Activated naive CD8-positive, alpha-beta T cell treated with anti-CD3 and anti-CD28 coated beads, Interleukin-2, amount 10 ng/mL, durations not matched to agents 7 days and 5 days (primary cell): ENCODE measurements at places on chromosomes 11 and 22.

- no peak for DNase-seq
Observed at GRCh38 chr11:14310679-14311078, 48.3 kb downstream of the RRAS2 start.

DNA sequence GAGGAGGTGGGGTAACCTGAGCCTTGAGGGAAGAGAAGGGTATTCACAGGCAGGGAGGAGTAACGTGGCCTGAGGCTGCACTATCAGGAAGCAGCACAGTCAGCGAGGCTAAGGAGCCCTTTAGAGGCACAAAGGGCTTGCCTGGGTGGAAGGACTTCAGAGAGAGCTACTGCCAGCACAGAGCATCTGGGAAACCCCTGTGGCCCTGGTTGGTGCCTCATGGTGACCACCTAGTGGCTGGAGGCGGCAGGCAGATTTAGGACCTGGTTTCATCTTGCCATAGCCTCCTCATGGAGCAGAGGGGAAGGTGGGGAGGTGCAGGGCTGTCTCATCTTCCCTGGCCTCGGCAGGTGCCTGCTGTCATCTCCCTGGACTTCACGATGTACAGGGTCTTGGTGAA is 64.5 kb downstream of the MPPED1 start:
- DNase-seq = no peak

- DNase-seq = no peak
Observed at GRCh38 chr11:120229451-120230424, 10.2 kb upstream of the POU2F3 start.

DNA sequence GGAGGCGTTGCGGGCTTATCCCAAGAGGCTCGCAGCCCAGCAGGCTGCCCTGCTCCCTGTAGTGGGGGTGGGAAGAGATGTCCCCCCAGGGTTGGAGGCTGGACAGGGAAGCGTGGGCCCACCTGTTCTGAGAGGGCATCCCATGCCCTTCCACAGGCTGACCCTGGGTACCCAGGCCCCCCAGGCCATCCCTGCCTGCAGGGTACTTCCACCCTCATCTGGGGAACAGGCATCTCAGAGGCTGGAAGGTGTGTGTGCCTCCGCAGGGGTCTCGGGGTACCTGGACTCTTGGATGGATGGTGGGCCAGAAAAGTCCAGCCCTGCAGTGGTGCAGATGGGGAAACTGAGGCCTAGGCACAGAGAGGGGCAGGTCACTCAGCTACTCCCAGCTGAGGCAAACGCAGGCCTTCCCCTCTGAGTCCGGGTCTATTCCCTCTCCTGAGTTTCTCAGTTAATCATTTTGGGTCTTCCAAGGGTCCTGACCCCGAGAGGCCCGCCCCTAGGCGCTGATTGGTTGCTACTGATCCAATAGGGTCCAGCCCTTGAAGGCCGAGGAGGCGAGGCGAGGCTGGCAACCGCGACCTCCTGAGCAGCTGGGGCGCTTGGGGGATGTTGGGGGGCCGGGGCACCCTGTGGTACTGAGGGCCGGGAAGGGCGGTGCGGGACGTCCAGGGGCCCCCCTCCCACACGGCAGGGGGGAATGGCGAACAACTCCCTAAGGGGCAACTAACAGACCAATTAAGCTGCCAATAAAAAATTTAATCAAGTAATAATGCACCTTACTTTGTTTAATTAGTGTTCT is 23.8 kb downstream of the FLRT1 start:
- no peak for DNase-seq

GRCh38 chr11:61815790-61816735 is 740 bp downstream of the FADS1 start:
- peak; percentile 74 for DNase-seq

- DNase-seq = no peak
Observed at GRCh38 chr11:94821439-94821838, 53.3 kb downstream of the AMOTL1 start.

- no peak for DNase-seq
Observed at GRCh38 chr22:37803195-37803638, 4.5 kb upstream of the GCAT start.

GRCh38 chr11:45857961-45858474 is 10.7 kb downstream of the CRY2 start:
- DNase-seq = no peak

- no peak for DNase-seq
Observed at GRCh38 chr11:119803139-119803538, 74.1 kb upstream of the NECTIN1 start.

DNA sequence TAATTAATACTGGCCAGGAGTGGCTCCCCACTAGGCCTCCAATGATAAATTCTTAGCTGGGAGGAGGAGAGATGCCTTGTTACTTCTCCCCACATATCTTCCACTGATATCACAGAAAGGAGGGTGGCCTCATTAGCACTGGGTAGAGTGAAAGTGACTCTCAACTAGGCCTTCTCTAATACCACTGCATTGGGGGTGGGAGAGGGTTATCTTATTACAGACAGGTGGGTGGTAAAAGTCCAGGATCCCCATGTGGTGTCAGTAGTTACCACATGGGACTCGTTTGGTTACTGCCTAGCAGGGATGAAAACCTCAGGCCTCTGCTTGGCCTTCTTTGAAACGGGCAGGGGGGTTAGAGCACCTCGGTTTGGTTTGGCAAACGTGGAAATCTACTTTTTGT is 167.3 kb downstream of the UVRAG start:
- DNase-seq = no peak

GRCh38 chr11:32072872-32073643 is 17.8 kb upstream of the RCN1 start:
- no peak for DNase-seq

GRCh38 chr11:77188633-77189491 is 60.8 kb downstream of the MYO7A start:
- no peak for DNase-seq

DNA sequence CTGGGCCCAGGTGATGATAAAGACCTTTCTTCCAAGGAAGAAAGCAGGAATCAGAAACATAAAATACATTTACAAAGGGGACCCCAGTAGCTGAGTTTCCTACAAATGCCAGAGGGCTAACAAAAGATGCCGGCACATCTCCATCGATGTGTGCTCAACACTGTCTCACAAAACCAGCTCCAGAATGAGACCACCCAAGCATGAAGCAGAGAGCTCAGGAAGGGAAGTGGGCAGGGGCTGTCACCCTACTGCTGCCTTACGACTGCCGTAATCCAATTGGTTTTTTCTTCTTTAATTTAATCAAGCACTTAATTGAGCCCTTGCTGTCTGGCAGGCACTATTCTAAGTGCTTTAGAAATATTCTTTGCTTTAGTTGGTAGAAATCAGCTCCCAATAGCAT is 26.1 kb downstream of the SMCO4 start:
- DNase-seq = no peak

- no peak for DNase-seq
Observed at GRCh38 chr11:60711276-60711675, 11.9 kb downstream of the MS4A8 start.

- DNase-seq = no peak
Observed at GRCh38 chr11:15557457-15558230, 442.9 kb downstream of the INSC start.

- DNase-seq = no peak
Observed at GRCh38 chr11:44607319-44607962, 42.0 kb downstream of the CD82 start.

DNA sequence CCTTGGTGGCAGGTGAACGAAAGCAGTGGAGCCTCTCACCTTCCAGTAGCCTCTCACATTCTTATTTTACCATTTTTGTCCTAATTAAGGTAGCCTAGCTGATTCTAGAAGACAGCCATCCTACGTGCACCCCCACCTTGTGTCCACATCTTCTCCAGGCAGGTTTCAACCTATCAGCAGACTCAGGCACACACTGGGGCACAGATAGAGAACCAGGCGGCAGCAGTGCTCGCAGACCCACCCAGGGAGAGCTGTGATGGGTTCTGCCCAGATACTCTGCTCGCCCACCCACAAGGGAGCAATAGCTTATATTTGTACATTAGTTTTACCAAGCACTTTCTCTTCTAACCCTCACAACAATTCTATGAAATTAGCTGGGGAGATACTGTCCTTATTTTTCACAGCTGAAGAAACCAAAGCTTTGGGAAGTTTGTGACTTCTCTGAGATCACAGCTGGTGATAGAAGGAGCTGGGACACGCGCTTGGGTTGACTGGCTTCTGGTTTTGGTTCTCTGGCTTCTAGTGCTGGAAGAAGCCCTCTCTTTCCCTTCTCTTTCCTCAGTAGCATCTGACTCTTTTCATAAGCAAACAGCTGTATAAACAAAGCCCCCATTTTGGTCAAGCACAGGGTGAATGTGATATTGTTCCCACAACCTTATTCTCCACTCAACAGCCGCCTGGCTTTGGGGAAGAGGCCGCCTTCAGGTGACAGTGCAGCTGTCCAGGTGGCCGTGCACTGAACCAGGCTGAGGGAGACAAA is 36.9 kb downstream of the PPP2R1B start:
- no peak for DNase-seq

DNA sequence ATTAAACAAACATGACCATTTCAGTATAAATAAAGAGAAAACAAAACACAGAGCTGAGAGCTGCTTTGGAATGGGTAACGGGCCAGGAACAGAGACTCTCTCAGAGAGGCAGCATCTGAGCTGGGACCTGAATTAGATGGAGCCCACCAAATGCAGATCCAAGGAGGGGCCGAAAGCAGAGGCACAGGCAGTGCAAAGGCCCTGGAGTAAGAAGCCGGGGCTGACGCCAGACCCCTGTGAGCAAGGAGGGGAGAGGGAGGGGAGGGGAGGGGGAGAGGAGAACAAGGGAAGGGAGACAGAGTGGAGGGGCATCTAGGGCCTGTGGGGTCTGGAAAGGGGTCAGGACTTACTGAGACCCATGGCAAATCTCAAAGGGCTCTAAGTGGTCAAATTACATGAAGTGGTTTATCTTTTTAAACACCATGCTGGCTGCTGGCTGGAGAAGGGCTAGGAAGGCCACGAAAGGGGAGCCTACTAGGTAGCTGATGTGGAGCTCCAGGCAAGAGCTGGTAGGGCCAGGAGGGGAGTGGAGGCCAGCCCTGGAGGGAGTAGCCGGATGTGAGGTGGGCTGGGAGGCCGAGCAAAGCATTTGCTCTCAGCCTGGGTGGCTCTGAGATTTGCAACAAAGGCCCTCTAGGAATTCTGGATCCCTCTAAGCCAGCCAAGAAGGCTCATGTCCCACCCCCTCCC is 3.2 kb downstream of the OSBPL5 start:
- DNase-seq = peak; percentile 25

DNA sequence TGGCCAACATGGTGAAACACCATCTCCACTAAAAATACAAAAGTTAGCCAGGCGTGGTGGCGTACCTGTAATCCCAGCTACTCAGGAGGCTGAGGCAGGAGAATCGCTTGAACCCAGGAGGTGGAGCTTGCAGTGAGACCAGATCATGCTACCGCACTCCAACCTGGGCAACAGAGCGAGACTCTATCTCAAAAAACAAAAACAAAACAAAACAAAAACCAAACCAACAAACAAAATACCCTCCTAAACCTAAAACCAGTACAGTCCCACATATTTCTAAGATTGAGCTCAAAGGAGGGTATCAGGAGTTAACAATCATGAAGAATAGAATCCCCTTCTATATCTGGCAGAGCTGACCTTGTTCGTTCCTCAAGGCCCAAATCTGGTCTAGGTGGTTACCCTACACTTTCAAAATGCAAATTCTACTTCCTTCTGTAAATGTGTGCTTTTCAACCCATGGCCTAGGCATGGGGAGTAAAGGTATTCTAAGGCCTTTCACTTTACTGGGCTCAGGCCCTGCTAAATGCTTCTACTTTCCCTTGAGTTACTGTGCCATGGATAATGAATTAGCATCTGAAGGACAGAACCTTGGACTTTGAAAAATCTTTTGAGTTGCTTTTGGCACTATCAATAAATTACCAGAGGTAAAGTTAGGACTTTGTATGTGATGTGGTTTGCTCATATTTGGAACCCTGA is 10.4 kb upstream of the PPP2R1B start:
- DNase-seq = no peak

DNA sequence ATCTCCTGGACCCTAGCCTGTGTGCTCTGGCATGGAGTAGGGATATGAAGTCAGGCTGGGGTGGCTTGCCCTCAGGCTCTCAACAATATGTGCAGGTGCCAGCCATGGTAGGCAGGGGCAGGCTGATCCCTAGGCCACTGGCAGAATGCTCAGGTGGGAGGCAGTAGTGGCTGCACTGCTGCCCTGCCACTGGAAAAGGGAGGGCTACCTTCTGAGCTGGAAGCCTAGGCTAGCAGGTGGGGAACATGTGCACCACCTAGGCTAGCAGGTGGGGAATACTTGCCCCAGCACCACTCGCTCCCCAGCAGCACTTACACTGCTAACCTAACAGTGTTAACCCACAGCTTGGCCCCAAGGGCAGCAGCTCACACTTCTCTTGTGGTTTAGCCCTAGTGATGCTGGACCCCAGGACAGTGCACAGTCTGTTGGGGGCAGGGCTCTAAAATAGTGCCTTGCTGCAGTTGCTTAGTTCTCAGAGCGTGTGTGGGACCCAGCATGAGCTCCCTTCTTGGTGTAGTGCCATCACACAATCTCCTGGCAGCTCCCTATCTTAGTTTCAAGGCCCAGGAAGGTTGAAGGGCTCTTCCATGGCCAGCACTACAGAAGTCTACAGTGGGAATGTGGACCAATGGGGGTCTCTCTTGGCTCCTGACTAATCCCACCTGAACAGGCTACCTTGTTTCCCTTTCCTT is 130.8 kb downstream of the FCHSD2 start:
- DNase-seq = no peak

DNA sequence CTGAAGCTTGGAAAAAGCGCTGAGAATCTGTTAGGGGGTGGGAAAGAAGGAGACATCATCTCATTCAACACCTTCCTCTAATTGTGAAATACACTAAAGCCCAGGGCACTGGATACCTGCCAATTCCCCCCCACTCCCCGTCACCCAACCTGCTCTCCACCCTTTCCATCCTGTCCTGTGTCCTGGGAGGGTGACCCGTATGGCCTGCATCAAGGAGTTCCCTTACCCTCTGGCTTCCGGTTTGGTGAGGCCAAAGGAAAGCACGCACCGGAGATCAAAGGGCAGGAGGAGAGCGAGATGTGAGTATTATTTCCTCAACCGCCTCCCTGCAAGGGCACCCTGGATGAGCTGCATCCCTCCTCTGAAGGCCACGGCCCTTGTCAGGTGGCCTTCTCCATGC is 65.0 kb upstream of the PTPRJ start:
- DNase-seq = no peak

DNA sequence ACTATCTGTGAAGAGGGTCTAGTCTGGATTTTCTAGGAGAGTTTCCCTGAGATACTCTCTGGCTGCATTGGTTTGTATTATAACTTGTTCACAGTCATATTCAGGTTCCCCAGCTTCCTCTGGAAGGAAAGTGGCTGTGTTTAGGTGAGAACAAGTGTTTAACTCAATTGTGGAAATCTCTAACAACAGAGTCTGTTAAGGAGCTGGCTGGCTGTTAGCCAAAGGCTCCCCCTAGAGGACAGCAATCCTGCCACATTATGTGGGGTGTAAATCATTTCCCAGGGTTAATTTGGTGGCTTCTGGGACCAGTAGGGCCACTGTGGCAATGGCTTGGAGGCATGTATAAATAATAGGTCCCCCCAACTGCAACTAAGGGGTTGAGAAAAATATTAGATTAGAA is 18.4 kb downstream of the MS4A6E start:
- no peak for DNase-seq

DNA sequence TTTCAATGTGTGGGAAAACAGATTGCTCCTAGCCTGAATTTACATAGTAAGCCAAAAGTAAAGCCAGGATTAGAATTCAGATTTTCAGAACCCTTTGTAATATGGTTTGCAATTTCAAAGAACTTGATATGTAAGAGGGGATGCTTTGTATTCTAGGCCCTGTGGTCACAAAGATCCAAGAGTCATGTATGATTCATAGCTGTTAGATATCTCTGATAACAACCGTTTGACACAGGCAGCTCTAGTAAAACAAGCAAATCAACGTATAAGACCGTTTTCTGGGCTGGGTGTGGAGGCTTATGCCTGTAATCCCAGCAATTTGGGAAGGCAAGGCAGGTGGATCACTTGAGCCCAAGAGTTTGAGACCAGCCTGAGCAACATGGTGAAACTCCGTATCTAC is 79.6 kb downstream of the EMSY start:
- DNase-seq = no peak
